ENCODE measurements at places on chromosomes 6 and 20.

DNA sequence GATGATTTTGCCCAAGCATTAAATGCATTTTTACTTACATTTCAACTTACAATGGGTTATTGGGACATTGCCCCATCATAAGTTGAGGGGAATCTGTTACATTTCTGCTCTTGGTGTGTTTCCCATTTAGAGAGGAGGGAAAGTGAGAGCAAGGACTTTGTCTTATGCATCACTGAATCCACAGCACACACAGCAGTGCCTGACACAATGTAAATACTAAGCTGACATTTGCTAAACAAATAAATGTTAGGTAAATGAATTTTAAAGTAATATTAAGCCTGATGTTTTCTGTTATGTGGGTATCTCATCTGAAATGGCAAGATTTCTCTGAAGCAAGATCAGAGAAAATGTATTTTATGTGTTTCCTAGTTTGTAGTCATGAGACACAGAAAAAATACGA, 143.6 kb upstream of the STXBP5 start:
- no peak for DNase-seq

DNA sequence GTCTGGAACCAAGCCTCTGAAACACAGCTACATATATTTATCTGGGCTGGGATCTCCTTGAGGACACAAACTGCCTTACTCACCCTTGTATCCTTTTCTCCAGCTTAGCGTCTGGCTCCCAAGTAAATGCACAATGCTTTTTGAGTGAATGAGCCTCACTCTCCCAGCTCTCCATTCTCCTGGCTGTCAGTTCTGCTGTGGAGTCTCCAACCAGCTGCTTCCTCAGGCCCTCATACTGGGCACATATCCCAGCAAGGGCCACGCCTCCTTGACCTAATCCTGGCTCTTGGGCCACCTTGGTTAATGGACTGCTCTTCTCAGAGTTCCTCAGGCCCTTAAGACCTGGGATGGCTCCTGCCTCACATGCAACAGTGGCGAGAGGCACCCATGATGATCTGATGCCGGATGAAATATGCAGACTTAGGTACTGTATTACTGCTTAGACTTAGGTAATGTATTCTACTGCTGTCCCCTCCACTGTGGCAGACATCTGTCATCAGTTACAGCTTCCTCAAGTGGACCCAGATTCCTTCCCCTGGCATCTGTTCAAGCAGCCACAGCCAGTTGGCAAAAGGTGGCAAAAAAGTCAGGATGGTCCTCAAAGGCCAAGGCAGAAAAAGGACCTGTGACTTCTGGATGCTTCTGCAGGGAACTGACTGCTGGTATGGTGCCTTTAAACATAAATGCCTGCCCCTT, 16.5 kb downstream of the SNHG17 start:
- peak; percentile 55 for DNase-seq

DNA sequence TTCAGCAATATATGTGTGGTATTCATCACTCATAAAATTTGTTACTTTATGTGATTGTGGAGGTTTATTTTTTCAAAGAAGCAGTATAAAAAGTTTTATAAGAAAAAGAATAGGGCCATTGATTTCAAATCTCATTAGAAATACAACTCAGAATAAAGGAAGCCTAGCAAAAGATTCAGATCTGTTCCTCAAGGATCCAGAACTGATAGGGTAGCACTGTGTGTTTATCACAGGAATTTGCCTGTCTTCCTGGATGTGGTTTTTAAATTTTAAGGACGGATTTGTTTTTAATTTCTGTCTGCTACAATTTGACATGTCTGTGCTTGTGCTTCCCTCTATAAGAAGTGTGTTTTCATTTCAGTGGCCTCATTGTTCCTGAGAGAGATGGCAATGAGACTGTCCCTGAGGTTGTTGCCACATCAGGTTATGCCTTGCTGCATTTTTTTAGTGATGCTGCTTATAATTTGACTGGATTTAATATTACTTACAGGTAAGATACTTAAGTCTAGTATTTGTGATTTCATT, 74.6 kb downstream of the ATRN start:
- DNase-seq, result no peak

GRCh38 chr6:3303795-3304411, 45.2 kb downstream of the PSMG4 start:
- DNase-seq, result no peak

DNA sequence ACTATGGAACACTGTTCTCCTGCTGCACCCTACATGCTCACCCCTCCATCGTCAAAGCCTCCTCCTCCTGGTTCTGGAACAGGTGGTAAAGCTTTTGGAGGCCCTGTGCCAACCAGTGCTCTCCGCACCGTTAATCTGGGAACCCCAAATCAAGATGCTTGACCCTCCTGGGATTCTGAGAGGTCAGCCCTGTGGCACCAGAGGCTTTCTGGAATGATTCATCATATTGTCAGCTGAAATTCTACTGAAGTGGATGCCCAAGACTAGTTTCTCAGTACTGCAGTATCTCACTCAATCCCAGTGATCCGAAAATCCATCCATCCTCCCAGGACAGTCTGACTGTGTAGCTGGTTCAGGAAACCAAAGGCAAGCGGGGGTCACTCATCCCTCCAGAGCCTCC, 92.7 kb downstream of the TRERF1 start:
- peak; percentile 38 for DNase-seq

DNA sequence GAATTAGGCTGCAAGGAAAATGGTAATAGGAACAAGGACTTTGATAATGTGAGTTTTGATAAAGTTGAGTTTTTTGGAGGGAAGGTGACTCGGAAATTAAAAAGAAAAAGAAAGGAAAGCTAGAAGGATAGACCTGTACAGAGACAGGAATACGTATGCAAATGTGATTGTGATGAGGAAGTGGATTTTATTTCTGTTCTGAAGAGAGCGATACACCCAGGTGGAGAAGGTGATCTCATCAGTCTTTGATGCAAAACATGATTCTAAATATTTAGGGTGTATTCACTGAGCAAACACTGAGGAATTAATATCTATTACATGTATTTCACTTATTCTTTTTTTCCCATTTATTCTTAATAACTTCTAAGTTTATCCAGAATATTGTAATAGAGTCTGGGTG, 9.2 kb upstream of the PLEKHG1 start:
- no peak for DNase-seq

DNA sequence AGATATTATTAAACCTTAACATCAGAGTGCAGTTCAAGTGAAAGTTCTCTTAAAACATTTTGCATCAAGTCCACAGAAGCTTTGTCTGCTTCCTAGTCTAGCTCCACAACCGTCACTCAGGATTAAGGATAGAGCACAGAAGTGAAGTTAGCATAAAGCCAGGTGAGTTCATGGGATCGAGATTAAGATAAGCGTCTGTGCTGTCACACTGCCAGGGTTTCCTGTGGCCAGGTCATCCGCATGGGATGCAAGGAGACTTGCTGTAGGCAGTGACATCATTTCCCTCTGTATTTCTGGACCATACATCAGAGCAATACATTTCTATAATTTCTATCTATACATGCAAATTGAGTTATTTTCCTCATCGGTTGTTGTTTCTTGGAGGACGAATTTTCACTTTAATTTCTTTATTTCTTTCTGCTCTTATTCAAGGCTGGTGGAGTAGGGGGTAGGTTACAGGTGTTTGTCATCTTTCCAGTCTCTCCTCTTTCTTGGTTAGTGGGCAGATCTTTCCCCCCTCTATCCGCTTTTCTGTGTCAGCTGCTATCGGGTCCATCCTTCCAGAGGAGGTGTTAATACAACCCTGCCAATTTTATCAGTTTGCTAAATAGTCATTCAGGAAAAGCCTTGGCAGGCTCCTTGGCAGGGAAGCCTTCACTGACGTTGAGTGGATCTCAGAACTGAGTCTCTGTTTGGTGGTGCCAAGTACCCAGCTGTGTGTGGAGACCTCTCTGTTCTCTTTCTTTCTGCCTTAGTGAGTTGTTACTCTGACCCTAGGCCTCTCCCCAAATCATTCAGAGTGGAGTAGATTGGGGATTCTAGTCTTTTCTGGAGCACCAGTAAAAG, 307.6 kb upstream of the MAP3K7 start:
- no peak for DNase-seq

GRCh38 chr6:56491606-56492328, 150.9 kb downstream of the DST start:
- DNase-seq, result peak; percentile 36

DNA sequence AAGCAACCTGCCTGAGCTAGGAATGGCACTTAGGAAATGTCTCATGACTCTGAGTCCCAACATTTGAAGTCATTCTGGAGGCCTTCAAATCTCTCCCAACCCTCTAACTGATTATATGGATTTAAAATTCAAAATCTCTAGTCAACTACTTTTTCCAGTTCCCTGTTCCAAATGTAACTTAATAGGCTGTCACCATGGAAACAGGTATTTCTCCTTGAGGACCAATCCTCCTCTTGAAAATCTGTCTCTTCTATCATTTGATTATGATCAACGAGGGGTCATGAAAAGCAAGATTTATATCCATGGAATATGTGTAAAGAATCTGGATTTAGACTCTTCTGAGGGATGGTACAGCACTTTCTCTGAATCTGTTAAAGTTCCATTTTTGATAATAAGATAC, 127.3 kb upstream of the DTNBP1 start:
- no peak for DNase-seq

GRCh38 chr6:50198245-50198644, 148.5 kb upstream of the DEFB112 start:
- DNase-seq, result no peak

GRCh38 chr6:81998432-81998831, 246.0 kb upstream of the TENT5A start:
- DNase-seq, result peak; percentile 86

DNA sequence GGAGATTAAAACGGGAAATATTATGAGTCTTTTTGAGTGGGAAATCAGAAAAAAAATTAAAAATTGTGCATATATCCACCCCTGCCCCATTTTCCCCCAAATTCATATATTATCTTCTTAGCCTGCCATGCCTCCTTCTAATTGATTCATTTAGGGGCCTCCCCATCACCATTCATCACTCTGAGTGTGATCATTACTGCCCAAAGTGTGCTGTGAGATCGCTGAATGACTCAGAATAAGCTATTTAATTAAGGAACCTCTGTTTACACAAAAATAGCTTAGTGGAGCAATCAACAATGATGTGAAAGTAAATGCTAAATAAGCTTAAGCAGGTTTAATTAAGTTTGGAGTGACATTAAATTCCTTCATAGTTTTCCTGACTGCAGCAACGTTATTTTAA, 645.5 kb downstream of the GRIK2 start:
- DNase-seq, result no peak

DNA sequence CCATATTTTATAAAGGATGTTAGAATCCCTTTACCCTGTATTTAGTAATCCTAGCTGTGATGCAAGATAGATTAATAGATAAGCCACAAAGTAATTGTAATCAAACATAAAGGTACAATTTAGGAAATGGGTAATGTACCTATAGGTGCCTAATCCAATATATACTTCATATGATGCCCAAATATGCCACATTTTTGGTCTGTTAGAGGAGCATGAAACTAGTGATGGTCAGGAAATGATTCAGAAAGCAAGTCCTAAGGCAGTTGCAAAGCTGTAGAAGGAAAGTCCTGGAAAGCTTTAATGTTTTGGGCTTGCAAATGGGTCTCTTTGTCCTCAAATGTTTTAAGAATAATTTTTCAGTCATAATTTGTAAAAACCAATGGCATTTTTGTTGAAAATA, 76.6 kb upstream of the PTPRK start:
- peak; percentile 12 for DNase-seq

GRCh38 chr20:1225783-1226654, at the start of gene RAD21L1:
Gene RAD21L1, plus strand, starts transcription at chr20:1226044. Its CDS starts 2,410 bp downstream, at chr20:1228454.
- DNase-seq, result peak; percentile 77

- DNase-seq, result peak; percentile 22
Measured at GRCh38 chr6:157050537-157051265, 272.6 kb downstream of the TMEM242 start.

GRCh38 chr20:43942667-43943285, 28.1 kb downstream of the TOX2 start:
- peak; percentile 81 for DNase-seq

DNA sequence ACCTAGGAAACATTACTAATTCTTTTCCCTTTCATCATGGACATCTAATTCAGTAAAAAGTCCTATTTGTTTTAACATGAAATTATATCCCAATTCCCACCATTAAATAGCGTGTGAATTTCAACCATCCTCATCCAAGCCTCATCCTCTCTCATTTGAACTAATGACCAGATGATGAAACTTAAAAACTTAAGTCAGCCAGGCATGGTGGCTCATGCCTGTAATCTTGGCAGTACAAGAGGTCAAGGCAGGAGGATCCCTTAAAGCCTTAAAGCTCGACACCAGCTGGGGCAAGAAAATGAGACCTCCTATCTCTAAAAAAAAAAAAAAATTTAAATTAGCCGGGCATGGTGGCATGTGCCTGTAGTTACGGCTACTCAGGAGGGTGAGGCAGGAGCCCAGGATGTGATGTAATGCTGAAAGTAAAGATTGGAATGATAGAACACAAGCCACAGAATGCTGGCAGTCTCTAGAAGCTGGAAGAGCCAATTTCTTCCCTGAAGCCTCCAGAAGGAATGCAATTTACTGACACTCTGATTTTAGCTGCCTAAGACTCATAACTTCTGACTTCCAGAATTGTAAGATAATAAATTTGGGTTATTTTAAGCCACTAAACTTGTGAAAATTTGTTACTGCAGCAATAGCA, 27.1 kb upstream of the HAO1 start:
- peak; percentile 88 for DNase-seq

GRCh38 chr6:131451321-131452144, 121.5 kb upstream of the ARG1 start:
- no peak for DNase-seq

DNA sequence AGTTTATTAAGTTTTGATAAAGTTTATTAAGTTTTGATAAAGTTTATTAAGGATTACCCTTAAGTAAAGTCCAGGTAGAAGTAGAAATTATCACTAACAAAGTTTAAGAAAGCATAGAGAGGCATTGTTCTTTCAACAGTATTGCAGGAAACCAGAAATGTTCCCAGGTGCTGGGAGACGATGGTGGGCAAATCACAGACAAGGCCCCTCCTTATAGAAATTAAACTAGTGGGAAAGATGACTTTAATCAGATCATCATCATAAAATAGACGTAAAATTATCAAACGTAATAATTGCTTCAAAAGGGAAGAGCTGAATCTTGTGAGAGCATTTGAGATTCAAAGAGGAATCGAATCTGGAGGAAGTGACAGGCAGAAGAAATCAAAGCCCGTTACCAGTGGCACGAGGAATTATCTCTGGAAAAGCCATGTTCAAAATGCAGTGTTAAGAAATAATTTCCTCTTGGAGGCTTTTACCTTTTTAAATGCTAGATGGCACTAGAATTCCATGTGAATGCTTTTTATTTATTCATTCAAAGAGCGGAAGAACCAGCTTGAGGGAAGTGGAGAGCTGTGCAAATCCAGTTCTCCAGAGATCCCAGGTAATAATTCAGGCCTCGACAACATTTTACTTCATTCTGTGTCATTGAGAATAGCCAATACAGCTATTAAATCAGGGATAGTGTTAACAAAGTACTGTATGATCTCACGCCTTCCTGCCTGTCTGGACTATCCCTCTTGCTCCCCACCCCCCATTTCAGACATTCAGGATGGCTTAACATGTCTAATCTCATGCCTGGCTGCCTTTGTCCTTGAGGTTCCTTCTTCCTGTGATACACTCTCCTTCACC, 1.0 kb upstream of the APMAP start:
- DNase-seq, result peak; percentile 57

GRCh38 chr6:54899442-54899841, 52.9 kb downstream of the FAM83B start:
- DNase-seq, result no peak

- peak; percentile 36 for DNase-seq
Measured at GRCh38 chr20:59955131-59955796, 3.0 kb upstream of the CDH26 start.
